ENCODE measurements at places on chromosomes 1 and 21.
A peak's percentile ranks its signal among the peaks of the same experiment; 100 is the strongest.

- DNase-seq: peak; percentile 62
Observed at GRCh38 chr1:1754051-1754815, 24.0 kb downstream of the NADK start.

GRCh38 chr1:8004803-8005573, 21.1 kb downstream of the ERRFI1 start:
- DNase-seq: no peak

GRCh38 chr1:213227458-213227857, 176.4 kb downstream of the RPS6KC1 start:
- DNase-seq: no peak

- no peak for DNase-seq
Observed at GRCh38 chr1:85363092-85363491, 86.7 kb upstream of the BCL10 start.

GRCh38 chr1:36759355-36759754, 275.0 kb downstream of the GRIK3 start:
- DNase-seq: no peak

Data from H7 (cell line).